ENCODE measurements at places on chromosomes 12 and 14.

- no peak for DNase-seq
These were observed 43.7 kb downstream of the HSPB8 start for GRCh38 chr12:119222222-119222951.

DNA sequence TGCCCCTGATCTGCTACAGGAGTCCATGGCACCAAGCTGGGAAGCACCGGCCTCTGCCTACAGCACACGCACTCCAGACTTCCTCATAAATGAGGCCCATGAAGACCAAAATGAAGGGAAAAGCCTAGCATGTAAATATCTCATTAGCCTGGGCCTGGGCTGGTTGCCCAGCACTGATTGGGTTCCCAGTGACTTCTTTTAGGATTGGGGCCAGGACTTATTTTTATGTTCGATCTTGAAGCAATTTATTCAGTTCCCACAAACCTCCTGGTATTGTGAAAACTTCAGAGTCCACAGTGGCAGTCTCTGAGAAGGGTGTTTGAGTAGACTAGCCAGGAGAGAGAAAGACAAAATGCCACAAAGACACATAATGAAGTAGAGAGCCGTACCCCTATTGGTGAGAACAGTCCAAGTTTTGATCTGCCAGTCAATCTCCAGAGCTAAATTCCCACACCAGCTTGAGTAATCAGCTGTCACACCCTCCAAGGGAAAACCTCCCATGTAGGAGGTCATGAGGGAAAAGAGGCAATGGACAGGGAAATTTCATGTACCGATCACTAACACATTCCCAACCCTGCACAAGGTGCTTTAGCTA lies 78.2 kb downstream of the PHLDA1 start:
- DNase-seq: no peak

DNA sequence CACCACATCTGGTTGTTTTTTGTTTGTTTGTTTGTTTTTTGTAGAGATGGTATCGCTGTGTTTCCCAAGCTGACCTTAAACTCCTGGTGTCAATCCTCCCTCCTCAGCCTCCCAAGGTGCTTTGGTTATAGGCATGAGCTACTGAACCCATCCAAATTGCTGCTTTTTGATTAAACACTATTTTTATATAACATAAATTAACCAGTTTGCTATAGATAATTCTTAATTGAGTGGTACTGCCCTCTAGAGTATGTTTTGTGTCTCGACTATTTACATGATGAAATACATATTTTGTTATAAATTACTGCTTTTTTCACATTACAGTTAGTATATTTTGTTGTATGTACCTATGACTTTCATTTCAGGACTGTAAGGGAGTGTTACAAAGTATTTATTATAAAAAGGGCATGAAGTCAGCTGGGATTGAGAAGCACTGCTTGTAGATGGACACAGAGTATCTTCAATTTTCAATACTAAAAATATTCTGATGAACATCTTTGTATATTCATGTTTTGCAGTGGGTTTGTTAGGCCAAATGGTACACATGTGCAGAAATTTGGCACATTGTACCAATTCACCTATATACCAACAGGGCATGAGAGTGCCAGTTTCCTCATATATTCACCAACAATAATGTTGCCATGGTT lies 14.9 kb upstream of the SCAF11 start:
- no peak for DNase-seq

DNA sequence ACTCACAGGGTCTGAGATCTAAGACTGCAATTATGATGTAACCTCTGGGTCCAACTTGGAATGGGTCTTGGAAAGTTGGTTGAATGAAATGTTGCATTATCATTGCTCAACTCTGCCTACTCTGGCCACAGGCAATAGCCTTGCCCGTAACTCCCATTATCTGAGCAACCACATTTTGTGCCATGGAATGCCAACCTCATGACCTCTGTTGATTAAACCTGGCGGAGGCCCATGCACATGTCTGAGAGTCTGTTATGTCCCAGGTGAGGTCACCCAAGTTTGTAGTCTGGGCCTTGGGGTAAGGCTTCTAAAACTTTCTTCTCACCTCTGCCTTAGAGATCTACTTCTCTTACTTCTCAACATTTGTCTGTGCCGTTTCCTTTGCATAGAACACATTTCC lies 140.9 kb downstream of the TBX5 start:
- no peak for DNase-seq

- DNase-seq: no peak
These were observed 182.7 kb downstream of the KTN1 start for GRCh38 chr14:55762595-55763232.

GRCh38 chr12:27968972-27969623 lies 3.4 kb downstream of the PTHLH start:
- no peak for DNase-seq

DNA sequence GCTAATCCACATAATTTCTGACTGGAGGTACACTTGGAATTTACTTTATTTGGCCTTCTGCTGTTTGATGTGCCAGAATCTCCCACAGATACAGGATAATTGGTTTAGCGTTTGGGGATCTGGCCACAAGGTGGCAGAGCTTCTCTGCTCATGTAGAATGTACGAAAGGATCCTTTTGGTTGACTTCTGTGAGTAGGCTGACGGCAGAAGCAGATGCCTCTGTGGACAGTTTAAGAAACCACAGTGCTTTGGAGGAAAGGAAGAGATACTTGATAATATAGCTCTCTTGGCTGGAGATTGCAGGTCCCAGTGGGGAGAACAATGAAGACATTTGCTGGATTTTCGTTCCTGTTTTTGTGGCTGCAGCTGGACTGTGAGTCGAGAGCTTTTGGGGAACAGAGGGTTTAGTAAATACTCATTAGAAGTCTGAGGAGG lies 75.3 kb upstream of the OR4E1 start:
- peak; percentile 6 for DNase-seq

DNA sequence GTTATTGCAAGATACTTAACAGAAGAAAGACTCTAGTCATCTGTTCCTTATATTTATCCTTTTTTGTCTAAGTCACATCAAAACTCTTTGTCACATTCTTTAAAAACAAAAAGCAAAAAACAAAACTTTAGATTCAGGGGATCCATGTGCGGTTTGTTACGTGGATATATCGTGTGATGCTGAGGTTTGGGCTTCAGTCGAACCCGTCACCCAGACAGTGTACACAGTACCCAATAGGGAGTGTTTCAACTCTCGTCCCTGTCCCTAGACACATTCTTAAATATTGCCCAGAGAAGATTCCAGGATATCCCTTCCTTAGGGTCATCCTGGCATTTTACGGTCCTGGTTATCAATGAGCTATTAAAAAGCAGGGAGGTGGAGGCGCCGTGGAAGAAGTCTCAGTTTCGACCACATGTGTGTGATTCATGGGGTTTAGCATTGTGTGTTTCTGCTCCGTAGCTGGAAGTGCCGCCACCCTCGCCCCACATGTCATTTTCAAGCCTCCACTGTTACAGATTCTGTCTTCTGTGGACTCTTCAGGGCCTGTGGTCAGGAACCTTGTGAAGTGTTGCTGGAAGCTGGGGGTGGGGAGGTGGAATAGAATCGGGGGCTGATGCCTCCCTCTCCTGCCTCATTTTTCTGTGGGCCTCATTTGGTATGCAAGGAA lies 19.9 kb downstream of the CCND2 start:
- DNase-seq: no peak

DNA sequence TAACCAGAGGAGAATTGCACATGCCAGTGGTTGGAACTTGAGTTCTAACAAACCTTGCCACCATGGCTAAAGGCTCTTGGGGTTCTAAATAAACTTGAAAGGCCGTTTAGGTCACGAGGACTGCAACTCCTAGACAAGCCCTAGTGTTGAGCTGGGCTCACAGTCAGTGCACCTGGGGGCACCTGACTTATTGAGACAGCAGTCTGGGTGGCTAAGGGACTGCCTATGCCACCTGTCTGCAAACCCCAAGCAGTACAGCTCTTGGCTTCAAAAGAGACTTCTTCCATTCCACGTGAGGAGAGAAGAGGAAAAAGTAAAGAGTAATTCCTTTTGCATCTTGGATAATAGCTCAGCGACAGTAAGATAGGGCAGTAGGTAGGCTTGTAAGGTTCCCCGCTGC lies 765.6 kb upstream of the FOXG1 start:
- no peak for DNase-seq

GRCh38 chr12:107748472-107748871 lies 12.5 kb downstream of the PRDM4 start:
- peak; percentile 24 for DNase-seq

GRCh38 chr12:114174326-114174725 lies 208.2 kb upstream of the RBM19 start:
- DNase-seq: no peak

GRCh38 chr12:1993341-1993740 lies 10.9 kb downstream of the DCP1B start:
- DNase-seq: peak; percentile 78

DNA sequence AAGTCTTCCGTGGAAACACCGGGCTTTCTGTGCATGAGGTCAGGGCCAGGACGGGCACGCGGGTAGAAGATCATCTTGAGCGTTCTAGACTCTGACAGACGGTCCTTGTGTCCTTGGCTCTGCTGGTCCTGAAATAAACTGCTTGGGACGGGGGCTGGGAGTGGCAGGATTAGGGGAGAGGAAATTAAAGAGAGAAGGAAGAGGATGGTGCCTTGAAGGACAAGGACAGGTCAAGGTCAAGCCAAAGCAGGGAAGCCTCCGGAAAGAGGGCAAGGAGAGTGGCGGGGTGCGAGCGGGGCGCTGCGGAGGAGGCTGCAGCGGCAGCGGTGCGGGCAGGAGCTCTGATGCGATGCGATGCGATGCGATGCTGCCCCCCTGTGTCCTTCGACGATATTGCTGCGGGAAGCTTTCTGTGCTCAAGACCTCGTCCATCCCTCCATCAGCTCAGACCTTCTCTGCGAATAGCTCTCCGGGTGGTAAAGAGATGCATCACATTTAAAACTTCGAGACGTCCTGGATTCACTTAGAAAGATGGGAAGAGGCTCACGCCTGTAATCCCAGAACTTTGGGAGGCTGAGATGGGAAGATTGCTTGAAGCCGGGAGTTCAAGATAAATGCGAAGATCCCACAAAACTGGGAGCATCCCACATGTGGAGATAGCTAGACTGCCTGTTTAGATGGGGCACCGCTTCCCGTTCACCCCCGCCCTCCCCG lies 110.1 kb upstream of the TMEM132D start:
- DNase-seq: peak; percentile 10

DNA sequence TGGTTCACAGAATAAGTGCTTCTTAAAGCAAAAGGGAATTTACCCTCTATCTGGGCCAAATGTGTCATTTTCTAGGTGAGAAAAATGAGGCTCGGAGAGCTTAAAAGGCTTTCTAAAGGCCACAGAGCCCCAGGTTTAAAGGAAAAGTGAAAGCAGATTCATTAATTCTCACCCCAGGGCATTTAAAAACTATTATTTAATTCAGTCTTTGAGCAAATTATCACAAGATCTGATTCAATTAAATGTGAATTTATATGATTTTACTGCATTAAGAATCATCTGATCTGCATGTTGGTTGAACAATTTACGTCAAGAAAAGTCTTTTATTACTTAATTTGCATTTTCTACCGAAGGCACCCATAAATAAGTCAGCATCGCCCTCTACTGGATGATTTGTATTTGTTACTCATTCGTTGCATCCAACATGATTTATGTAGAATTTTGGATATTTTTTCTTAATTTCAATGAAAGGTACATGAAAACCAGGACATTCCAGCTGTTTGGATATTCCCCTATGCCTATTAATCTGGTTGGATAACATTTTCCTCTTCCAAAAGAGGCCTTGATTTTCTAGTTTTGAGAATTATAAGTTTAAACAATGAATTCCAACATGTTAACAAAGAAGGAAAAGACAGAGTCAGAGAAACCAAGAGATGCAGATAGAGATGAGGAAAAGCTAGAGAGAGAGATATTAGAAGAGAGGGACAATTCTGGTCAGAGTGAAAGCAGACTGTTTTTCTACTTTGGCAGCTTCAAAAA lies 19.1 kb upstream of the DHRS7 start:
- DNase-seq: peak; percentile 75

DNA sequence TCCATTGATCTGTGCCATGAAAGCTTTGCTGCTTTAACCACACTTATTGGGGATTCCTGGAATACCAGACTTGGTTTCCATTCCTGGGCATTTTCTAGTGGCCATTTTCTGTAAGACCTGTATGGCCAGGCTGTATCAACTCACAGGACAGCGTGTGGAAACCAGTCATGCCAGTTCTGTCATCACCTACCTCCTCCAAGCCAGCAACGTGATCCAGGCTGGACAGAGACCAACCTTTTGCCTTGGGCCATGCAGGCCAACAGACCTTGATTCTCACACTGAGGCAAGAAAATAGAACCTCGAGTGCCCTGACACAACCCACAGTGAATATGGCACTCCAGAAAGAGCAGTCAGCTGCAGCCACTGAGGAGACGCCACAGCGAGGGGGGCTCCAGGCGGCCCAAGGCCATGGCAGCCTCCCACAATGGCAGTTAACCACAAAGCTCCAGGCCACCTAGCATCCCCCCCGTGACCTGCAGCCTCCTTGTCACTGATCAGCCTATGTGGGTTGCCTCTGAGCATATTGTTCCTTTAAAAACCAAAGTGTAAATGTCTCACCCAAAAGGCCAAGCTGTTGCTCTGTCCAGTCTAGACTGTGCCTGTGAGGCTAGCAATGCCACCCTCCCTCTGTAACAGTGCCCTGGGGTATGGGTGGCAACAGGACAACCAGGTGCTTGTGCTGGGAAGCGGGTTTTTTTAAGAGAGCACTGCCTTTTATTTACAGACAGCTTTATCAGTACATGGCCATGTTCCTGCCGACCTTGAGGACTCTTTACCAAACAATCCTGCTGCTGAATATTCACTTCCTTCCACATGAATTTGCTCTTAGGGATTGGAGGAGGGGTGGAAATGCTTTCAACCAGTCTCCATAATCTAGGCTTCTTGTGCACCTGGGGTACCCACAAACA lies 168.7 kb upstream of the HIF1A start:
- DNase-seq: no peak

DNA sequence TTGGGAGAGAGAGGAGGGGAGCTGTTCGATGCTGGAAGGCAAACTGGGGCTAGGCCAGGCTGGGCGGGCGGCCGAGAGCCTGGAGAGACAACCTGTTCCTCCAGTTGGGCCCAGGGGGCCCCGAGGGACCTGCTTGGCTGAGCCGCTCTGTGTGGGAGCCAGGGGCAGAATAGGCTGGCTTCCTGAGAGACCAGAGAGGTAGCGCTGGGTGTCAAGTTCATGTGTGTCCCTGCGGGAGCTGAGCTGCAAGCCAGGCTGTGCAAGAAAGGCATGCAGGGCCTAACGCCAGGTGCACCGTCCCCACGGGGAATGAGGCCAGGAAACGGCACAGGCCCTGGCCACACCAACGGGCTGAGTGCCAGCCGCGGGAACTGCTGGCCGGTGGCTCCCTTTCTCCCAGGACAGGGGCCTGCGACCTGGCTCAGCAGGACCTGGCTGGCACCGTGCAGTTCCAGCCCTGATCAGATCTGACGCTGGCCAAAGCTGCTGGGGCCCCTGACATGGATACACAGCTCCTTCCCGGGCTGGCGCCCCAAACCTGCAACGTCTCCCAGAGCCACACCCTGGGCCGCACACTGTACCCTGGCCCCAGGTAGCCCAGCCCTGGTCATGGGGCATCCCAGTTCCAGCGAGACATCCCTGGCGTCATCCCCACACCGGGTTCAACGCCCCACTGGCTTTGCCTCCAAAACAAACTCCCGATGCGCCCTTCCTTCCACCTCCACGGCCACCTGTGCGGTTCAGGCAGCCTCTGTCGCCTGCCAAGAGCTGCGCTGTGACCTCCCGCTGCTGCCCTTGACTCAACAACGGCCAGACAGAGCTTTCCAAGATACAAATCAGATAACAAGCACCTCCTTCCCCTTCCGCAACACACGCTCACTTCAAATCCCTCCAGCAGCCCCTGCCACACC lies 65.0 kb downstream of the RFLNA start:
- peak; percentile 66 for DNase-seq

GRCh38 chr12:40034156-40034555 lies 71.7 kb downstream of the SLC2A13 start:
- no peak for DNase-seq
